ENCODE measurements at places on chromosomes 12 and 14. TPM values are rescaled to one million over a fixed set of nuclear protein-coding genes. Genes with fewer than 3 reads are reported as not detected.

GRCh38 chr12:13199592-13199991 lies 3.1 kb downstream of the EMP1 start:
- no peak for DNase-seq

- DNase-seq = no peak
Observed at GRCh38 chr14:72123755-72124154, 191.5 kb downstream of the RGS6 start.

DNA sequence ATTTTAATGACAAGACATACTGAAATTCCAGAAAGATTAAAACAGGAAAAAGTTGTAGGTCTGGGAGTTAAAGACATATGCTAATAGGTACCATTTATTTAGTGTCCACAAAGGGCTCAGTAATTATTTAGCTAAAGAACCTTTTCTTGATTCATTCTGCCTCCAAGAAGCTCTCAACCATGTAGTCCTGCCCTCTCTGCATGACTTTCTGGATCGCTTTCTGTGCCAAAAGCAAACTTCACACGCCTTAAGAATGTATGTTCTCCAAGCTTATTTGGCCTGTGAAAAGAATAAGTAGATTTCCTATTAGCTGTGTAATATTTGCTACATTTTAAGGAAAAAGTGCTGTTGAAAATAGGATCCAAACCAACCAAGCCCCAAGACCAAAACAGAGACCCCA lies 291.7 kb downstream of the C12orf75 start:
- no peak for DNase-seq

GRCh38 chr14:59275668-59276067 lies 87.2 kb downstream of the DAAM1 start:
- DNase-seq = no peak

- no peak for DNase-seq
Observed at GRCh38 chr14:102840771-102841528, 63.7 kb downstream of the TRAF3 start.

GRCh38 chr12:4221258-4221620 lies 52.3 kb upstream of the CCND2 start:
- no peak for DNase-seq

DNA sequence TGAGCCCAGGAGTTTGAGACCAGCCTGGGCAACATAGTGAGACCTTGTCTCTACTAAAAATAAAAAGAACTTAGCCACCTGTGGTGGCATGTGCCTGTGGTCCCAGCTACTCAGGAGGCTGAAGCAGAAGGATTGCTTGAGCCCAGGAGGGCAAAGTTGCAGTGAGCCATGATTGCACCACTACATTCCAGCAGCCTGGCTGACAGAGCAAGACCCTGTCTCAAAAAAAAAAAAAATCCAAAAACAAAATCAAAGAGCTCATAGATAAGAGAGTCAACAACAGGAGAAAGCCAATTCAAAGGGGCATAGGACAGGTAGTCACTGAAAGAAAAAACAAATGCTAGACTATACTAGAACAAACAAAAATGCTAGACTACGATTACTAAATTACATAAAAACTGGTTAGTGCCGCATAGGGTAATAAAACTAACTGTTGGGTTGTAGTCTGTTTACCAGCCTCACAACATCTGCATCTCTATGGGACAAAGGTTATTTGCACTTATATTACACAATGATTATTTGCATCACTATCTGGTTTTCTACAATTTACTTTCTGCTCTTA lies 16.6 kb upstream of the EEA1 start:
- DNase-seq = no peak

GRCh38 chr12:22180705-22181104 lies 134.7 kb downstream of the CMAS start:
- DNase-seq = no peak

GRCh38 chr12:13534645-13535398 lies 338.3 kb downstream of the EMP1 start:
- DNase-seq = peak; percentile 24

DNA sequence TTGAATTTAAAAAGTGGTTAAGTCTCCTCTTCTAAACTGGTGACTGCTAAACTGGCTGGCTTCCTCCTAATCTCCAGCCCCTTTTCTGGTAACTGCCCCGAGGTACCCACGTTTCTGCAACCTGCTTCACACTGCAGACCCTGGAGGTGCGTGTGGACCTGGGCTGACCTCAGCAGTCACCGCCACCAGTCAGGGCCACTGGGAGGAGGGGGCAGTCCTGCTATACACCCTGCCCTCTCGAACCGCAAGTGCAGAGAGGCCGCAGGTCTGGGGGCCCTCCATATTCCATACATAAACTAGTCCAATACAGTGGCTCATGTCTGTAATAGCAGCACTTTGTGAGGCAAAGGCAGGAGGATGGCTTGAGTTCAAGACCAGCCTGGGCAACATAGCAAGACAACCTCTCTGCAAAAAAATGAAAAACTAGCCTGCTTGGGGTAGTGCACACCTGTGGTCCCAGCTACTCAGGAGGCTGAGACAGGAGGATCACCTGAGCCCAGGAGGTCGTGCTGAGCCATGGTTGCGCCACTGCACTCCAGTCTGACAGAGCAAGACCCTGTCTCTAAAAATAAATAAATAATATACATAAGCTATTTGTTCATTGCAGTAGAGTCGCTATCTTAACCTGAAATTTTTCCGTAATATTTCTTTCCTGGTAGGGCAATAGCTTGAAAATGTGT lies 25.6 kb downstream of the VPS37B start:
- DNase-seq = no peak

DNA sequence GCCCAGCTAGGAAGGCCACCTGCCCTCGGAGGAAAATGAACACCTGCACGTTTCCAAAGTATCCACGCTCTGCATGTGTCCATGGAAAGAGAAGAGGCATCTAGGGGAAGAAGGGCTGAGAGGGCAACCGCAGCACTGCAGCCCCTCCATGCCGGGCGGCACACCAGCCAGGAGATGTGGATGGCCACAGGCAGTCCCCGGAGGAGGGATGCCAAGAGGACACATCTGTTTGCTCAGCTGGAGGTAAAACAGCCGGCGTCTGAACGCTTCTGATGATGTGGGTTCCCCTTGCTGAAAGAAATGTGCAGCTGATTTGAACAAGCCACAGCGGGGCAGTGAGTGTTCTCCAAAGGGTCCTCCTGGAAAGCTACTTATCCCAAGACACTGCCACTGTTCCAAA lies 34.0 kb downstream of the CHGA start:
- DNase-seq = no peak

- DNase-seq = no peak
Observed at GRCh38 chr12:2194060-2194459, 141.3 kb downstream of the CACNA1C start.

DNA sequence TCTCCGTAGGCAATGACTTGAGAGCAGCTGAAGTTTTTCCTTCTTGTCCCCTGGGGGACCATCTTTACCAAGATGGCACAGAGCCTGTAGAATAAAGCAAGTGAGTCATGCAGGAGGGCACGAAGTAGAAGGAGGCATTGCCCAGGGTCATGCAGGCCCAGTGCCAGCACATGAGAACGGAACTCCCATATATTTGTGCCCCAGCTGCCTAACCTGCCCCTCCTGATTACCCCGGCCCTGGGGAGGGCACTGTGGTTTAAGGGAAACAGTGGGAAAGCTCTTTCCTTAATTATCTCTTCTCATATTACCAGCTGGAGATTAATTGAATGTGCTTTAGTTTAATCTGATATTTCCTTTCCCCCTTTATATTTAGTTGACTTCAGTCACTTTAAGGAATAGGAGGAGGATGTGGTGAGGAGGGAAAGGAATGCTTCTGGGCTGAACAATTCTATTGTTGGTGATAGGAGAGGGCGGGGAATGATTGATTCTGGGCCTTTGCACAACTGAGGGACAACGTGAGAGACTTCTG lies 51.9 kb downstream of the RASSF8 start:
- no peak for DNase-seq

EID3 gene
- 3.0 TPM for polyA plus RNA-seq

CYP46A1 gene
- polyA plus RNA-seq = 1.2 TPM

MYL6 gene
- polyA plus RNA-seq = 3,375 TPM

- no peak for DNase-seq
Observed at GRCh38 chr12:109920261-109920780, 20.2 kb downstream of the TCHP start.

GRCh38 chr14:80940146-80940545 lies 1.4 kb downstream of the CEP128 start:
- no peak for DNase-seq

- no peak for DNase-seq
Observed at GRCh38 chr12:47280543-47281300, 201.0 kb upstream of the AMIGO2 start.

- DNase-seq = no peak
Observed at GRCh38 chr14:33542338-33543287, 408.3 kb downstream of the EGLN3 start.

STXBP6 gene
- polyA plus RNA-seq = 3.6 TPM

- no peak for DNase-seq
Observed at GRCh38 chr14:62307844-62308243, 545.6 kb downstream of the SNAPC1 start.

DNA sequence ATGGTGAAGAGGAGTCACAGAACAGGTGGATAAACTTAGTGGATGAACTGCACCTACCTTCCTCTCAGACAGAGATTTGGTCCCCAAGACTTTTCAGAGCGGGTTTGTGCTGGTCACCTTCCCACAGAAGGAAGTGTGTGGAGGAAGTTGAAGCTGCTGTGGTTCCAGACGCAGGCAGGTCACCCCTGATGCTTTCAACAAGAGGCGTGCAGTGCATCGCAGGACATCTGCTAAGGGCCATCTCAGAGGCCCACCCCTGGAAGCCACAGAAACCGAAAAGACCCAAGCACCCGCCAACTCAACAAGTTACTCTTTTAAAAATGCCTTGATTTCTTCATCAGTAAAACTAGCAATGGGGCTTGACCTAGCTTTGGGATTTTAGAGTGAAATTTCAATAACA lies 1.0 kb upstream of the GPX2 start:
- no peak for DNase-seq

DNA sequence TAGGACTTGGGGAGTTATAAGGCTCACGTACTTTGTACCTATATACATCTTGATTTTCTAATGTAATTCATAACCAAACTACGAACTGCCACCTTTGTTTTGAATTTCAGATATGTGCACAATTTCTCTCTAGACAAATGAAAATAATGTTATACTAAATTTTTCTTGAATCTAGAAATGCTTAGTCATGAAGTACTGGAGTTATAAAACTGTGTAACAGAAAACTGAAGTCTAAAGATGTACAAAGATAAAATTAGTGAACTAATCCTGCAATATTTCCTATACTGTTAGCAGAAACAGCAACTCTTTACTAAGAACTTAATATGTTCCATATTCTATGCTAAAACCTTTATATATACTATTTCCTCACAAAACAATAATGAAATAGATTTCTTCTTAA lies 15.5 kb downstream of the SEC23A start:
- DNase-seq = no peak

DNA sequence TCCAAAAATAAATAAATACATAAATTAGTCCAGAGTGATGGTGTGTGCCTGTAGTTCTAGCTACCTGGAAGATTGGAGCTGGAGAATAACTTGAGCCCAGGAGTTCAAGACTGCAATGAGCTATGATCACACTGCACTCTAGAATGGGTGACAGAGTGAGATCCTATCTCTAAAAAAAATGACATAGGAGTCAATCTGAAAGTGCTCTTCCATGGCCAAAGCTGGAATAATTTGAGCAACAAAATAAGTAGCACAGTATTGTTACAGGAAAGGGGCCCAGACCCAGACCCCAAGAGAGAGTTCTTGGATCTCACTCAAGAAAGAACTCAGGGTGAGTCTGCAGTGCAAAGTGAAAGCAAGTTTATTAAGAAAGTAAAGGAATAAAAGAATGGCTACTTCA lies 24.9 kb upstream of the SLC7A8 start:
- no peak for DNase-seq

AQP6 gene
- polyA plus RNA-seq = not detected

GRCh38 chr14:95619785-95620417 lies 66.3 kb upstream of the TCL1B start:
- DNase-seq = no peak

SLC7A7 gene
- 23.2 TPM for polyA plus RNA-seq

SLC8A3 gene
- polyA plus RNA-seq = 0.04 TPM

- no peak for DNase-seq
Observed at GRCh38 chr12:116497051-116497591, 62.1 kb upstream of the MAP1LC3B2 start.

POLE2 gene
- 2.5 TPM for polyA plus RNA-seq

PTCSC3 gene
- polyA plus RNA-seq = not detected

DNA sequence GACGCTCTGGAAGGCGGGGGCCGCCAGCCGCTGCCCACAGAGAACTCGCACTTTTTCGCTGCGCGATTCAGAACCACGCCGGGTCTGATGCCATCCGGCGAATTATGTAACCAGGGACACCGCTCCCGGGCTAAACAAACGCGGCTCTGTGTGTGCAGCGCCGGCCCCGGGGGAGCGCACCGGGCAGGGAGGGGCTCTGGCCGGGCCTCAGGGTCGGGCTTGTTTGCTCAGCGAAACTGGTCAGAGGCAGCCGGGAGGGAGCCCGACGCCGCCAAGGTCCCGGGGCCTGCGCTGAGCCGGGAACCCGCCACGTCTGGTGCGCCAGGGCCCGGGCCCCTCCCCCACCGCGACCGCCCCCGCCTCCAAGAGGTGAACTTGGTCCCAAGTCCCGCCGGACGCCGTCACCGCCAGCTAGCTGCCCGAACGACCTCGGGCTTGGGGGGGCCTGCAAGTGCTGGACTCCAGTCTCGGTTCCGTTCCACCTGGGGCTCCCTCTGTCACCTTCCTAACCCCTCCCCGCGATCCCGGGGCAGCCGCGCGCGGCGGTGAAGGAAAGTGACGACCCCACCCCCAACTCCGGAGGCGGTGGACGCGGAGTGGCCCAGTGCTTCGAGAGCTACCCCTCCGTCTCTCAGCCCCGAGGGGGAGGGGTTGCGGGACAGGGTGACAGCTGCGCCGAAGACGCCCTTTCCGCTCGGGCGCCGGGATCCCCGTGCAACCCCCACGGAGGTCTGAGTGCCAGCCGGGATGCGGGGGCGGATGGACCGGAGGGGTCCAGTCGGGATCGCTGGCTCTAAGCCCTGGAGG lies 848 bp downstream of the CTDSP2 start:
- peak; percentile 83 for DNase-seq

OR6C75 gene
- not detected for polyA plus RNA-seq

All from ovary (tissue), 10 donors.